ENCODE measurements at places on chromosomes 16 and 17.

DNA sequence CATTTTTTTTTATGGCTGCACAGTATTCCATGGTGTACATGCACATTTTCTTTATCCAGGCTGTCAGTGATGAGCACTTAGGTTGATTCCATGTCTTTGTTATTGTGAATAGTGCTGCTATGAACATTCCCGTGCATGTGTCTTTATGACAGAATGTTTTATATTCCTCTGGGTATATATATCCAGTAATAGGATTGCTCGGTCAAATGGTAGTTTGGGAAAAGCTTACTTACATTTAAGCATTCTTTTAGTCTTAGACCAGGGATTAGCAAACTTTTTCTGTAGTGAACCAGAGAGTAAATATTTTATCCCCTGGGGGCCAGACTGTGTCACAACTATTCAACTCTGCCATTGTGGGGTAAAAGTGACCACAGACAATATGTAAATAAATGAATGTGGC is 40.2 kb downstream of the MED13 start:
- DNase-seq, result no peak

DNA sequence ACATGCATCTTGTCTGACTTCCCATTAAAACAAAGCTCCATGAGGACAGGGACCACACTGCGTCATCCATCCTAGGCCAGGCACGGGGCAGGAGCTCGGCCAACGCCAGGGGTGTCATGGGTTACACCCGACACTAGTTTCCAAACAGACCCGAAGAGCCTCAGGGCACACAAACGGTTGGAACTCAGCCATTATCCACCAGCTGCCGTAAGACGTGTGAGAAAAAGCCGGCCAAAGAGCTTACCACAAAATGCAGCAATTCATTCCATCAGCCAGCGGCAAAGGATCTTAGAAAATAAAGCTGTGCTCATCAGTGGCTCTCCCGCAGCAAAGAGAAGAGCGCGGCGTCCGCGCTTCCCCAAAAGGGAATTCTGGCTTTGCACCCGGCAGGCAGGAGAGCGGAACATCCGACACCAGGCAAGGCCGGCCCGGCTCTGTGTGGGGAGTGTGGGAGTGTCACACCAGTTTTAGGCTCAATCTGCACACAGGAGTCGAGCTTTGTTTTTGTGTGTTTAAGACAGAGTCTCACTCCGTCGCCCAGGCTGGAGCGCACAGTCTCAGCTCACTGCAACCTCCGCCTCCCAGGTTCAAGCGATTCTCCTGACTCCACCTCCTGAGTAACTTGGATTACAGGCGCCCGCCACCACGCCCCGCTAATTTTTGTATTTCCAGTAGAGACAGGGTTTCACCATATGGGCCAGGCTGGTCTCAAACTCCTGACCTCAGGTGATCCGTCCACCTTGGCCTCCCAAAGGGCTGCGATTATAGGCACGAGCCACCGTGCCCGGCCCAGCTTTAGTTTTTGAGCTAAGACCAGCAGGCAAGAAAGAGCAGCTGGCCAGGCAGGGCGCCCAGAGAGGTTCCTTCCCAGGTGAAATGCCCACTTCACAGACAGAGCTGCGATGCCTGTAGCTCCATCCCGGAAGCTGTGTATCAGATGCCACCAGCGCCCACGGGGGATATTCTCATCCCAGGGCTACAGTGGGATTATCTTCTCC is 1.5 kb downstream of the SLC38A8 start:
- DNase-seq, result no peak

DNA sequence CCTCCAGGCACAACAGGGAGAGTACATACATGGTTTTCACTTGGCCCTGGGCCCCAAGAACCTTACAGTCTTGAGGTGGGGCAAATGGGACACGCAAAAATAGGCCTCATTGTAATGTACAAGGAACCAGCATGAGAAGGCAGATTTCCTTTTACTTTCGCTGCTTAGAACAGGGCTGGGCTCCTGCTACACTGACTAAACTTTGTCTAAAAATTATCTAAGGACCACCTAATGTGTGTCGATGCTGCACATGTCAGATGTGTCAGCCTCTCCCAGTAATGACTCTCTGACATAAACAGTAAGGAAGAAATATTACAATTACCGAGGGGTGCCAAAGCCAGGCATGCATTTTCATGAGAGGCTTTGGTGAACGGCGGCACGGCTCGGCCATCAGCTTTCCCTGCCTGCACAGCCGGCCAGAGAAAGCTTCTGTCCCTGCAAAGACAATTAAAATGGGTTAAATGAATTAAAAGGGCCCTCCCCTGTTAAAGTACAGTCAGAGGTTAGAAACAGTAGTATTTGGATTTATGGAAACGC is 224.2 kb upstream of the IRX3 start:
- no peak for DNase-seq

DNA sequence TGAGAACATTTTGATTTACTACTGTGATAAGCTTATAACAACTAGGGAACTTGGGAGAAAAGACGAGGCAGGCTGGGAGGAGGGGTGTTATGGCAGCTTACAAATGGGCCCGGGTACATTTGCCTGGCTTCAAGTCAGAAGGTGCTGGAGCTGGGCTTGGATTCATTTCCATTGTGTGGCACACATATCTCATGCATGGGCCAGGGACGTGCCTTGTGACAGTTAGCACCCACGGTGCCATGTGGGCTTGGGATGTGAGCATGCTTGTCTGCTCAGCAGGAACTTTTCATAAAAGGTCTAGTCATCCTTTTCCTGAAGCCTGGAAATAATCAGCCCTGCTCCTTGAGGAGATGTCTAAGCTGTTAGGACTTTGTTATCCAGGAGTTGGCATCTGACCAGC is 572.2 kb downstream of the CDH13 start:
- no peak for DNase-seq

GRCh38 chr17:76630151-76630550 is 13.4 kb downstream of the ST6GALNAC1 start:
- DNase-seq, result no peak

DNA sequence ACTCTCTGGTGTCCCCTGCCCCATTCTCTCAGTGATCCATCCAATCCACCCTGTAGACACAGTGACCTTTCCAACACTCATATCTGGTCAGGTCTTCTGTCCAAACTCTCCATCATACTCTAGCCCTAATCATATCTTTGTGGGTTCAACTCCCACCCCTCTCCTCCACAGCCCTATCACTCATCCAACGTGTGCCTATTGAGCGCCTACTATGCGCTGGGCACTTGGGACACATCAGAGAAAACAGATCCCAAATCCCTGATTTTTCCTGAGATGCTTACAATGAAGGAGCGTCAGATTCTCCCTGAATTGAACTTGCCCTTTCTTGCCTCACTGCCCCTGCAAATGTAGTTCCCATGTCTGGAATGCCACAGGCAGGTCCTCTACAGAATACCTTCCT is 1.8 kb downstream of the DCTPP1 start:
- no peak for DNase-seq

DNA sequence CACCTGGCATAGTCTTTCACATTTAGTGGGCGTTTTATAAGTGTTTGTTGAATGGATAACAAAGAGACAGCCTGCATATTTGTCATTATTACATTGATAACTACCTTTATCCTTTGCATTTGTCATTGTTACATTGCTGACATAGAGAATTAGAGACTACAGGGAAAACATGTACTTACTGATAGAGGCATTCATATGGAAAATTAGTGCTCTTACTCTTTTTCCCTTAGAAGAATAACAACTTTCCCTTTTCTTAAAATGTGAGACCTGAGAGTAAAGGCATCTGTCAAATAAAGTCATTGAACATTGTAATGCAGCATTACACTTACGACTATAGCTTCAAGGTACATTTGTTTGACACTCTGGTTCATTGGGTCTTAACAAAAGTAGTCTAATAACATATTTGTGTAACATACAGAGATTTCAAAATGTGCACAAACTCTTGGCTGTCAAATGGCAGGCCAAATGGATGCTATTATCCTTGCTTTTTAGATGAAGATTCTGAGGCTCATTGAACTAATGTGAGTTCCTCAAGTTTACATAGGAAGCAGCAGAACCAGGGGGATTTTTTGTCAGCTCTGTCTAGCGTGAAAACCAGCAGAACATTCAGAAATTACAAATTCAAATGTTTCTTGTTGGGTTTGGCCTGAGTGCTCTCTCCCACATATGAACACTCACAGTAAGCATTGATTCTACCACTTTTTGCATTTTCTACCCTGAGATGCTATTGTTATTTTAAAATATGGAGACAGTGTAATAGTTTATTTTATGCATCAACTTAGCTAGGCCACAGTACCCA is 28.5 kb downstream of the SMIM36 start:
- no peak for DNase-seq

DNA sequence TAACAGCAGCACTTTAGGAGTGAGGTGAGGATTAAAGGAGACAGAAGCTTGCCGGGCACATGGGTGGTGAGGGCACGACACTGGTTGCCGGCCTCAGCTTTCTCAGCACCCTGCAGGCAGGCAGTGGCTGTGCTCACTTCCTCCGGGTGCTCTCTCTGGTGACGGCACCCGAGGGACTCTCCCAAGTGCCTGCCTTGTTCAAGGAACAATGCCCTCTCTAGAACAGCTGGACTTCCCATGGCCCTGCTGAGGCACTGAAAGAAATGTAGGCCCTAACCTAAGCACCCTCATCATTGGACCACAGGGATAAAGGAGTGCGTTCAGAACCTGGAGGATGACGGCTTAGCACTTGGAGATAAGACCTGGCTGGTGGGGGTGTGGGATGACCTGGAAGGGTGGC is 72.7 kb downstream of the N4BP1 start:
- no peak for DNase-seq

- no peak for DNase-seq
Measured at GRCh38 chr17:725084-725483, 7.3 kb upstream of the TLCD3A start.

DNA sequence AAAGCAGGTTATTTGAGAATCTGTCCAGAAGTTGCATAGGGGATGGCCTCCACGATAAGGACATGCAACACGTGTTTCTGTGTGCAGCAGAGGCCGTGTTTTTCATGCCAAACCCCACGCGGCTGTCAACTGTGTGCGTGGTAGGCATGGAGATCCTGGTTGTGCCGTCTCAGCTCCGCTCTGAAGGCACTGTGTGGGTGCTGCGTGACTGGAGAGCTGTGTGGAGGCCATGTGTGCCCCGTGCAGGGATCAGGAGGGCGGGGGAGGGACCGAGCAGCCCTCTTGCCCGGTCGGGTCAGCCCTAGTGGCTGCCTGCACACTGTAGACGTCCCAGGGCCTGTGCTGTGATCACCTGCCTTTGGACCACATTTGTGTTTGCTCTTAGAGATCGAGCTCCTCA is 74.5 kb downstream of the SEC14L1 start:
- no peak for DNase-seq

- no peak for DNase-seq
Measured at GRCh38 chr16:11640987-11641817, 27.1 kb upstream of the SNN start.

DNA sequence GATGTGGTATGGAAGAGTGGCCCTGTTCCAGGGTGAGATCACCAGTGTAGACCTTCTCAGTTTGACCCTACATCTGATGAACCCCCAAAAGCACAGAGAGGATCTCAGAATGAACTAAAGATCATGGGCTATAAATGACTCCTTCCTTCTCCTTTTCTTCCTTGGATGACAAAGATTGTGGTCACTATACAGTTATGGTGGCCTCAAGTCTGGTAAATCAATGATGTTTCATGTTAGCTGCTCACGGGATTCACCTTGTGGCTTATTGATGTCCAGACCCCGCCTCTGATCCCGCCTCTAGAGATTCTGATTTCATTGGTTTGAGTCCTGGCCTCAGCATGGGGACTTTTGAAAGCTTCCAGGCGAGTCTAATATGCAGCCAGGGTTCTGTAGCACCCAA is 112.2 kb downstream of the PITPNC1 start:
- DNase-seq, result no peak

DNA sequence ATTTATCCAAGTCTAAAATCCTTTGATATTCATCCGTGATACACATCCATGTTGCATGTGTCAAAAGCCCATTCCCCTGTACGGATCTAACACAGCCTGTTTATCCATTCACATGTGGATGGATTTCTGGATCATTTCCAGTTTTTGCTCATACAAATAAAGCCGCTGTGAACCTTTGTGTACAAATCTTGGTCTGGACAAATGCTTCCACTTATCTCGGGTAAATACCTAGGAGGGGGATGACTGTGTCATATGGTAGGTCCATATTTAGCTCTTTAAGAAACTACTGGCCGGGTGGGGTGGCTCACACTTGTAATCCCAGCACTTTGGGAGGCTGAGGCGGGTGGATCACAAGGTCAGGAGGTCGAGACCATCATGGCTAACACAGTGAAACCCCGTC is 6.3 kb upstream of the TBCD start:
- no peak for DNase-seq

GRCh38 chr17:64260886-64261285 is 2.2 kb downstream of the TEX2 start:
- DNase-seq, result no peak

DNA sequence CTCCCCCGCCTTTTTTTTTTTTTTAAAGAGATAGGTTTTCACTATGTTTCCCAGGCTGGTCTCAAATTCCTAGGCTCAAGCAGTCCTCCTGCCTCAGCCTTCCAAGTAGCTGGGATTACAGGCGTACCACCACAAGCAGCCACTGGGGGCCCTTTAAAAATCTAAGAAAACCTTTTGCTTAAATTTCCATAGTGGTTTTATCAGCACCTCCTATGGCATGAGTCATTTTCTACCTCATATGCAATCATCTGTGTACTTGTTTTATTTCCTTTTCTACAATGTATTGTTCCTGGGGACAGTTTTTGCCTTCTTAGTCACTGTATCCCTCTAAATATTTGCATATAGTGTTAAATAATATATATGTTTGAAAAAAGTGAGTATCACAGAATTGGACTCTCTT is 29.2 kb downstream of the GNA13 start:
- DNase-seq, result no peak

GRCh38 chr16:17259751-17260270 is 210.9 kb downstream of the XYLT1 start:
- DNase-seq, result no peak

DNA sequence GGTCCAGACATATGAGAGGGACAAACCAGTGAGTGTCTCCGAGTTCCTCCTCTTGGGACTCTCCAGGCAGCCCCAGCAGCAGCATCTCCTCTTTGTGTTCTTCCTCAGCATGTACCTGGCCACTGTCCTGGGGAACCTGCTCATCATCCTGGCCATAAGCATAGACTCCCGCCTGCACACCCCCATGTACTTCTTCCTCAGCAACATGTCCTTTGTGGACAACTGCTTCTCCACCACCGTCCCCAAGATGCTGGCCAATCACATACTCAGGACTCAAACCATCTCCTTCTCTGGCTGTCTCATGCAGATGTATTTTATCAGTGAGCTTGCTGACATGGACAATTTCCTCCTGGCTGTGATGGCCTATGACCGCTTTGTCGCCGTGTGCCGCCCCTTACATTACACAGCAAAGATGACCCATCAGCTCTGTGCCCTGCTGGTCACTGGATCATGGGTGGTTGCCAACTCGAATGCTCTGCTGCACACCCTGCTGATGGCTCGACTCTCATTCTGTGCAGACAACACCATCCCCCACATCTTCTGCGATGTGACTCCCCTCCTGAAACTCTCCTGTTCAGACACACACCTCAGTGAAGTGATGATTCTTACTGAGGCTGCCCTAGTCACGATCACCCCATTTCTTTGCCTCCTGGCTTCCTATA is 19.2 kb downstream of the ZNF200 start:
- DNase-seq, result no peak

GRCh38 chr17:75412455-75413317 is 7.2 kb upstream of the GRB2 start:
- DNase-seq, result no peak

- no peak for DNase-seq
Measured at GRCh38 chr17:73362697-73363096, 50.9 kb upstream of the CDC42EP4 start.

GRCh38 chr16:47732523-47733111 is 271.5 kb downstream of the PHKB start:
- no peak for DNase-seq

GRCh38 chr16:74660383-74660782 is 6.3 kb downstream of the RFWD3 start:
- DNase-seq, result no peak

All from cortex of kidney (tissue), 1 donor.